Activated CD4-positive, alpha-beta T cell treated with anti-CD3 and anti-CD28 coated beads for 4 hours (primary cell): ENCODE measurements at places on chromosomes 2 and 18.
A peak's percentile ranks its signal among the peaks of the same experiment; 100 is the strongest.

DNA sequence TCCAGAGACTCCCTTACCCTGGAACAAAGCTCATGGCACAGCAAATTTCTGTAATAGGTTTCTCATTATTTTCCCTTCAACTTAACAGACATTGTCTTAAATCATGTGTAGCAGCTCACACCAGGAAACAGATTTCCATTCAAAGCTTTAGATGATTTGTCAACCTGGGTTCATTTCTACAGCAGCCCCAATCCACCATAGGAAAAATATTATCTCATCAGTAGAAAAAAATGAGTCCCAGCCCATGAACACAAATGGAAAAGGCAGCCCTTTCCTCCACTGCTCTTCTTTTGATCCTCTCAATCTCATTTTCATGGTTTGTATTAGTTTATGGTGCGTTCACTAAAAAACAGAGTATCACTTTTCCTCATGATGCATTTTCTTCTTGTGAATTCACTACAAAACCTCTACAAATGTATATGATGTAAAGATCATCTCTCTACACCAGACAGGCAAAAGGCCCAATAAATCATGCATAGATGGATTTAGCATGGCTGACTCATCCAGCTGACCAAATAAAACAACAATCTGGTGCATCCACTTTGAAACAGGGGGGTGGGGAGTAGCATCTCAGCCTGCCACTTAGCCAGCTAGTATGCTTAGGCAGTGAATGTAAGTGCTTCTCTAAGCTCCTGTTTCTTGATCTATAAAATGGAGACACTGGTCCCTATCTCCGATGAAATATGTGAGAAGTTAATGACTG, 78.6 kb downstream of the SATB2 start:
- DNase-seq: no peak

- DNase-seq: no peak
Measured at GRCh38 chr18:12811191-12811950, 72.7 kb downstream of the PTPN2 start.

GRCh38 chr2:30666266-30666874, 140.9 kb downstream of the CAPN13 start:
- DNase-seq: no peak

GRCh38 chr2:205680067-205680466, 2.2 kb upstream of the NRP2 start:
- DNase-seq: peak; percentile 38

DNA sequence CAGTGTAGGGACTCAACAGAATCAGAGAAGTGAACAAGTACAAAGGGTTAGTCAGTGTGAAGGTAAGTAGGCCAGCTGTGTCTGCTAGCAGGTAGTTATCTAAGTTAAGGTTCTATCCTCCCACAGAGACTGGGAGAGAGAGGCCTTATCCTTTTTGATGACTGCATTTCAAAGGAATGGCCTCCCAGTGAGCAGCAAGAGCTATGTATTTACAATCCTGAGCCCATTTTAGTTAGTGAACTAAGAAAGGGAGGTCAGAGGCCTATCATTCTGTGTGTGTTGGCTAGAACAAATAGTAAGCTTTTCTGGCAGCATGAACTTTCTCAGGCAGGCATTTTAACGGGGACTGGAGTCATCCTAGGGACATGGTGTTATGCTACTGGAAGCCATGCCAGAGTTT, 182.9 kb downstream of the VWC2L start:
- DNase-seq: no peak

GRCh38 chr2:219323434-219323833, 9.1 kb downstream of the RESP18 start:
- no peak for DNase-seq
